ENCODE measurements at places on chromosomes 1 and 21.

DNA sequence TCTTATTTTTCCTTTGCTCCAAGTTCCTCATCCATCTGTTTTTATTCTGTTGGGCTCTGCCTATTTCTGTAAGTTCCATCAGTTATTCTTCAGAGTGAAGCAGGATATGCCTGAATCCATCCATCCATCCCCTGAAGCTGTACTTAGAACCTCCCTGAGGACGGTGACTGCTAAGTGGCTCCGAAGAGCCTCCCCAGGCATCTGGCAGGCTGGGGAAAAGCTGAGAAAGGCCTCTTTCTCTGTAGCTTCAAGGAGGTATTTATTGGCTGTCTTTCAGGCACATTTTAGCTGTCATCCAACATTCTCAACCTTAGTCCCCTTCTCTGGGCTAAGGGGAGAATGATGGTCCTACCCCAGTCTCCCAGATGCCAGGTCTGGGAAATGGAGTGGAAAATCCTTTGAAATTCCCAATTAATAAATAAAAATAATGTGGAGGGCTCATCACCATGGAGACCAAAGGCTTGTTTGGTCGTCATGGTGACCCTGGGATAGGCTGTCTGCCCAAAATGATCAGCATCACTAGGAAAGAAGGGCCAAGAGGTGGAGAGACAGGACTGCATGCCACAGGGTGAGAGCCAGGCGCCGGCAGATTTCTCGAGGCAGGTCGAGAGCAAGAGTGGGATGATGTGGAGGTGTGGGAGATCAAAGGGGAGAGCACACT lies 82.0 kb downstream of the UBIAD1 start:
- no peak for DNase-seq

DNA sequence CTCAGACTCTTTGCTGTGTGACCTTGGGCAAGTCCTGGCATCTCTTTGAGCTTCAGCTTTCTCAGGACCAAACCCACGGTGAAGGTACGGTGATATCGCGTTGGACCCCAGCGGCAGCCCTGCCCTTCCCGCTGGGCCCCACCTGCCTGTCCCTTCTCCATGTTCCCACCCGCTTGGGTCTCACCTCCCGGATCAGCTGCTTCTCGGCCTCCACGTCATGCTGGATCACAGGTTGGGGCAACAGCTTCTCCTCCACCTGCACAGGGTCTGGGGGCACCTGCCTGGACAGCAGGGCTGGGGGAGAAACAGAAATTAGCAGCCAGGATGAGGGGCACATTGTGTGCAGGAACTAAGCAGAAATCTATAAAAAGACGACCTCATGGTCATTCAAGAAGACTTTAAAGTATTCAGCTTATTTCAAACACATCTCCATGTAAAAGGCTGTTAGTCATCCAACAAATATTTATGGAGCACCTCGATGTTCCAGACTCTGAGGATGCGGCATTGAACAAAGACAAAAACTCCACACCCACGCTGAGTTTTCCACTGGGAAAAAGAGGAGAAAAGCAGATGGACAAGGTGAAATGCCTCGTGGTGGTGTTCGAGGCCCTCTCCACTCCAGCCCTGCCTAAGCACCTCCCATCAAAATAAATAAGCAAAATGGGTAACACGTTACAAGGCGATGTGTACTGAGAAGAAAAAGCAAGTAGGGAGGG lies 19.5 kb downstream of the KIF17 start:
- no peak for DNase-seq

DNA sequence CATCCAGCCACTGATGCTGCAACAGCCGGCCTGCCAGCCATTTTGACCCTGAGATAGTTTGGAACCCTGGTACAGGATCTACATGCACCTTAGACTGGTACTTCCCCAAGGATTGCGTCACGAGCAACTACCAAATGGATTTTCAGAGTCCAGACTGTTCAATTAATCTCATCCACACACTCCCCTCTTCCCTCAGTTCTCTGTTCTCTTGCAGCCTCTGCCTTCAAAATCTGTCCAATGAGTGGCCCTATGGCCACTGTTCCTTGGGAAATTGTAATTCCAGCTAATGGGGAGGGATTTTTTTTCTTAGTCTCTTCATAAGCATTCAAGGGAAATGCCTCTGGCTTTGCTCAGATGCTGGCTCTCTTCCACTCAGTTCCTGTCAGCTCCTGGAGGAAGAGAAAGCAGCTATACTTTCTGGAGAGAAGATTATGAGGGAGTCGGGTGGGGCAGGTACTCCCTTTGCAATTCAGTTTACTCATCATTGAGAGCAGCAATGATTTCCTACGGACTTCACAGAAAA lies 19.8 kb upstream of the UAP1 start:
- no peak for DNase-seq

- peak; percentile 18 for DNase-seq
Measured at GRCh38 chr1:32400876-32401631, 6.8 kb upstream of the BSDC1 start.

DNA sequence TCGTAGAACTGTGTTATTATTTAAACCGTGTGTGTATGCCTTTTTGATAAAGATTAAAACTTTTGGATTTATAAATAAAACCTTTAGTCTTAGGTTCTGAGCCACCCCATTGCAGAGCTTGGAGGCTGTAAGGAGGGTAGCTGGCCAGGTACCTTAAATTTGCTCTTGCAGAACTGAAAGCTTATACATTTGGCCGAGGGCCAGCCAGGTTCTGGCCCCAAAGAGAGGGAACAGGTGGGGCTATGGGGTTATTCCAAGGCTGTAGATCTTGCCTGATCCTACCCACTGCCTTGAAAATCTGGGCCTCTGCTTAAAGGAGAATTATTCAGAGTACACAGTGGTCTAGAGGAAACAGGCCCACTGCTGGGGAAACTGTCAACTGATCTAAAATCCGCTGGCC lies 59.6 kb downstream of the CAMK2N1 start:
- DNase-seq, result no peak

GRCh38 chr1:47729685-47730084 lies 267.5 kb downstream of the TRABD2B start:
- DNase-seq, result no peak

Measured in activated T-helper 1 cell treated with anti-CD3 and anti-CD28 coated beads, Interleukin-2, amount 50 U/mL, for 16 hours (primary cell).